ENCODE measurements at places on chromosomes 6 and 20.

DNA sequence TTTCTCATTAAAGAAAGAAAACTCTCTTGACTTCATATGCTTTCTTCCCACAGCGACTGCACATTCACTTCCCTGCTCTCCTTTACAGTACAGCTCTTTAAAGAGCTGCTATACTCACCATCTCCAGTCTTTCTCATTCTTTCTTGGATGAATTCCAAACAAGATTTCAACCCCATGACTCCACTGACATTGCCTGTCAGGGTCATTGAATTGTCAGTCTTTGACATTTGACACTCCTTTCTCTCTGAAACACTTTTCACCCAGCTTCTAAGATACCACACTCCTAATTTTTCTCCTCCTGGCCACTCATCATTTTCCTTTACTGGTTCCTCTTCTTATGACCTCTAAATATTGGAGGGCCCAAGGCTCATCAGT, 811 bp upstream of the ARMH2 start:
- DNase-seq: no peak

- DNase-seq: no peak
Observed at GRCh38 chr6:111524735-111525134, 41.7 kb upstream of the REV3L start.

DNA sequence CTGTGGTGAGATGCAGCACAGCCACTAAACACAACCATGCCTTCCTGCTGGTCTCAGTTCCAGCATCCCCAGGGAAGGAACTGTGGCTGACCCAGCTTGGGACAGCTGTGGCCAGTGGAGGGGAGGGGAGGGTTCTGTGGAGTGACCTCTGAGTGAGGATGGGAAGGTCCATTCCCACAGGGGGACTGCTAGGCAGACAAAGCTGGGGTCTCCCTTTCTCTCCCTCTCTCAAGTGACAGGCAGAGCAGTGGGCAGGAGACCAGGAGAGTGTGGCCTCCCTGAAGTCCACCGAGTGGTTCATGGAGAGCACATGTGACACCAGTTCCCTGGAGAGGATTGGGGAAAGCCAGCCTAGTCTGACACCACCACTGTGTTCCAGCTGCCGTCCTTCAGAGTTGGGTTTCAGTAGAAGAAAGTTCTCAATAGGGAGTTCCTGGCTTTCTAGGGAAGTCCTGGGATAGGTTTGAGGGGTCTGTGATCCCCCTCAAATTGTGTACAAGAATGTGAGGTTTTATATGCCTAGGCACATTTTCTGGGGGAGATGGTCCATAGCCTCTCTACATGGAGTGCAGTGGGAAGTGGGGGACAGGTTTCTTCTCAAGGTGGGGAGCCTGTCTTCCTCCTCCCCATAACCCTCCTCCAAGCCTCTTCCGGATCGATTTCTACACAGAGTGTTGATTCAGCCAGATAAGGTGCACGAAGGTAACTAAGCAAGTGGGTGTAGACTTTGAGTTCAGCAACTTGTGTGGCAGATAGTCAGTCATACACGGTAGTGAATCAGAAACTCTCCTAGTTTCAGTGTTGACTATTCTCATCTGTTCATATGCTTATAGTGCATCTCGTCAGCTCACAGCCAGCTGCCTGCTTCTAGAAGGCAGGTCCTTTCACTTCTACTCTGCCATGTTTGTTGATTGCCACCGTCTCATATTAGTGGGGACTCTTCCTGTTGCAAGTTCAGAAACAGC, 18.9 kb downstream of the MANBAL start:
- no peak for DNase-seq

GRCh38 chr20:57987659-57988058, 240.8 kb downstream of the ANKRD60 start:
- no peak for DNase-seq

GRCh38 chr20:38550274-38550673, 30.7 kb upstream of the ADIG start:
- no peak for DNase-seq

DNA sequence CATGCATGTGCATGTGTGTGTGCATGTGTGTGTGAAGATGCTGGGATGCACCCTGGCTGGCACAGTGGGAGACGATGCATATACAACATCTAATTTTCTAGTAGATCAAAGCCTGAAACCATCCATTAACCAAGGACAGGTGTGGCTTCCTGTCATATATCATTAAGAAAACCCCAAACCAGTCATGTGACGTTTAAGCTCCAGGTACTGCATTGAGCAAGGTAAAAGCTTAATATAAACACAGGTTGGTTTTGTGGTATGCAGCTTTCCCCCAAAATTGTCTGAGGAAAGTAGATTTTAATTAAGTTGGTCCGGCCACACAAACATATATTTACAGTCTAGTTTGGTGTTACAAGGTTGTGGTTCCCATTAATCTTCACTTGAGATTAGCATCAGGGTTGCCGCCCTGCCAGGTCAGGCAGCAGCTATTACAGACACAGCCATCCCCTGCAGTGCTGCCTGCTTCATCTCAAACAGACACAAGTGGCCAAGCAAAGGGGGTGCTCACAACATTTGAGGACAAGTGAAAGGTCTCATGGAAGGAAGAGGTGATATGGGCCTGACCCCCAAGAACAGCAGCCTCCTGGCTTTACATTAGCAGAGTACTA, 48.6 kb upstream of the NAA20 start:
- no peak for DNase-seq

- DNase-seq: no peak
Observed at GRCh38 chr20:47551841-47552240, 50.2 kb downstream of the NCOA3 start.

DNA sequence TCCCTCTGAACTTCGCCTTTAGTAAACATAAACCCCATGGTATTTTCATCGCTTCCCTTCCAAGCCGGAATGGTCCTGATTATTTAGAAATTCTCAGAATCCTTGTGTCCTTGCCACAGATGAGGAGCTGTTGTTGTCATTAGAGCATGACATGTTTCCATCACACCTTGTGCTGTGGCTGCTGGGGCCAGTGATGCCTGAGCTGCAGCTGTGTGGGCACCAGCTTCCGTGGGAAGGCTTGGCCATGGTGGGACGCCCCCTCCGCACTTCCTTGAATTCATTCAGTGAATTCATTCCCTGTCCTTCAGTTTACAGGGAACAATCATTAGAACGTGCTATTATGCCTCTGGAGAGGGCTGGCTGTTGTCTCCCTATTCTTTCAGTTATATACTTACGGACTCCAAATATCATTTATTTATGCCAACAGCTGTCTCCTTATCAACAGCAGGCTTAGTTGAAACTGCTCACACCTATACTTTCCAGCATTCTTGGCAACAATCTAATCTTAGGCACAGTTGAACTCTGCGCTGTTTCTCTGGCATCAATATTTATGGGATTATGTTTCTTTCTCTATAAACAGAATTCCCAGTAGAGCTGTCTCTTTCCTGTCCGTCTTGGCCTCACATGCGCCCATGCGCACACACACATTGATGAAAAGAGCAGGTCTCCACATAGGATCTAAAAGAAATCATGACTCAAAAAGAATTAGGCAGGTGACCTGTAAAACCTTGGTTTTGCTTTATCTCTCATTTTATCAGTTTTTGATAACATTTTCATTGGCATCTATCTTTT, 9.0 kb downstream of the ADGRF1 start:
- DNase-seq: no peak

DNA sequence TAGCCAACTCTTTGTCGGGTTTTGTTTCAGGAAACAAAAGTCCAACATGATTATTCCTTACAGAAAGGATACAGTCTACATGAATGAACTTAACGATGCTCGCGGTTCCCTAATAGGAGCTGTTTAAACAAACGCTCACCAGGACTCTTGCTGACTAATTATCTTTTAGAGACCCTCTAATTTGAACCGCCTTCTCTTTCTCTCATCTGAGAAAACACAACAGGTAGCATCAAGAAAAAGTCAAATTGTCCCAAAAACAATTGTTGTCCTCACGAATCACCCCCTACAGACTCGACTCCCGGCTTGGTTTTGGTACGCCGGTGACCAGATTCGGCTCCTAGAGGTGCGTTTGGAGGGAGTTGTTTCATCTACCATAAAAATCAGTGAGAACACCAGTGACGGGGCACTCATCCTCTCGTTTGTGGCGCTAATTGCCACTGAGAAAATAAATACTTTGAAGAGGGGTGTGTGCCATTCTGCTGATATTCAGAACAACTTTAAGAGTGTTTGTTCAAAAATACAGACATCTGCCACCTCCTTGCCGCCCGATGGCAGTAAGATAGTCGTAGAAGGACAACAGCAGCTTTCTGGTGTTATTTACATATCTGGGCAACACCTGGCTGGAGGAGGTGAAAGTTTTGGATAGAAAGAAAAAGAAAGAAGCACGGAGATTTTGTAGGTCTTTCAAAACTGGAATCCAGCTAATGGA, 1.1 kb upstream of the SIM1 start:
- DNase-seq: no peak

GRCh38 chr6:166929542-166930189, 26.7 kb downstream of the RNASET2 start:
- no peak for DNase-seq

GRCh38 chr6:27591699-27592480, 119.0 kb upstream of the ZNF184 start:
- no peak for DNase-seq

DNA sequence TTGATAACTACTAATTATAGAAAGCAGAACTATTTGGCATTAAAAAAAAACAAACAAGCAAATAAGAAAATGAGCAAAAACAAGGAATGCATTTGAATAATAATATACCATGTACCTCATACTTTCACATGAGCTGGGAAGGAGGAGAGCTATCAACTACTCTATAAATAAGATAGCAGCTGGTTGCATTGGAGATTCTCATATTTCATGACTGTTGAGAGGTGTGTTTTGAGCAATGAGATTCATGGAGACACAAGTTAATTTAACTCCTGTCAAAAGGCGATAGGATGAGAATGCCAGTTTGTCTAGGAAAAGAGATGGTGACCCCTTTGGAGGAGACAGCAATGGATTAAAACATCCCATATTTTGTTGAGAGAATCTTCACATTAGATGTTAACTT, 348.8 kb upstream of the SPTLC3 start:
- DNase-seq: no peak

DNA sequence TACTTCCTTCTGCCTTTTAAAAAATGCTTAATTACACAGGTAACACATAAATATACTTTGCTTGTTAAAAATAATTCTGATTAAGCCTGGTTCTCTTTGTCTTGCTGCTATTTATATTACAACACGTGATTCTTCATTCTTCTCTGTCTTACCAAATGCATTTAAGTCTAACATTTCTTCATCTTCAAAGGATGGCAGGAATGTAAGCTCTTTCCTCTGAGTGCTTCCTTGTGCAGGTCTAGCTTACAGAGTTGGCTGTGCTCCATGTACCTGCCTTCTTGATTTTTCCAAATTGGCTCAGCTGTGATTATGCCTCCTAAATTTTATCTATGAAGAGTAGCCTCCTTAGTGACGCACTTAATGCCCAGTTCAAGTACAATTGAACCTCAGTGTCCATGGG, 44.4 kb downstream of the RNF144B start:
- no peak for DNase-seq

- no peak for DNase-seq
Observed at GRCh38 chr20:46544576-46544975, 5.9 kb downstream of the OCSTAMP start.

All from stimulated activated CD4-positive, alpha-beta T cell treated with anti-CD3 and anti-CD28 coated beads, Interleukin-15, amount 100 ng/mL, for 1 hour (primary cell).